Aorta (tissue), 5 donors: ENCODE measurements at places on chromosomes 2 and 18.

- no peak for DNase-seq
Measured at GRCh38 chr2:229530434-229530833, 183.9 kb downstream of the DNER start.

DNA sequence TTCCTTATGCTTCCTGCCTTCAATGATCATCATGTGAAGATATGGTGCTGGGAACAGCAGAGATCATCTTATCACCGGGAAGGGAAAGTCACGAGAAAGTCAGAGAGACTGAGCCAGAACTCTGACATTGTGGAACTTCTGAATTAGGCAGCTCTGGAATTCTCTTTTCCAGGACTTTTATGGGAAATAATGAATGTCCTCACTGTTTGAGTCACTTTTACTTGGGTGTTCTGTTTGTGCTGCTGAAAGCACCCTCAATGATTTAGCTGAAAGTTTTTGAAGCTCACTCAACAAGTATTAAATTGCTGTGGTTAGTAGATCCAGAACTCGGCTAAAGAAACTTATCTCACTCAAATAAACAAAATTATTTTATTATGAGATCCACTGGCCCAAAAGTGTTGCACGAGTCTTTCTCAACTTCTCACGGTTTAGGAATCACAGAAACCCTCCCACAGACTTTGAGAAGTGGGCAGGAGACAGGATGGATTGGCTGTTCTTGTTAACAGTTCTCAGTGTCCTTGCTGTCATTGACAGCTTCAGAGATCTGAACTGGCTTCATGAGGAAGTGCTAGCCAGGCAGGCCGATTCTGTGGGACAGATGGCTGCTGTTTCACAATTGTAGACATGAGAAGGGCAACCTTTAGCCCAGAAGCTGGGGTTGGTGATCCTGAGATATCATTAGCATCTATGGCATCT, 26.4 kb upstream of the ATRAID start:
- no peak for DNase-seq

DNA sequence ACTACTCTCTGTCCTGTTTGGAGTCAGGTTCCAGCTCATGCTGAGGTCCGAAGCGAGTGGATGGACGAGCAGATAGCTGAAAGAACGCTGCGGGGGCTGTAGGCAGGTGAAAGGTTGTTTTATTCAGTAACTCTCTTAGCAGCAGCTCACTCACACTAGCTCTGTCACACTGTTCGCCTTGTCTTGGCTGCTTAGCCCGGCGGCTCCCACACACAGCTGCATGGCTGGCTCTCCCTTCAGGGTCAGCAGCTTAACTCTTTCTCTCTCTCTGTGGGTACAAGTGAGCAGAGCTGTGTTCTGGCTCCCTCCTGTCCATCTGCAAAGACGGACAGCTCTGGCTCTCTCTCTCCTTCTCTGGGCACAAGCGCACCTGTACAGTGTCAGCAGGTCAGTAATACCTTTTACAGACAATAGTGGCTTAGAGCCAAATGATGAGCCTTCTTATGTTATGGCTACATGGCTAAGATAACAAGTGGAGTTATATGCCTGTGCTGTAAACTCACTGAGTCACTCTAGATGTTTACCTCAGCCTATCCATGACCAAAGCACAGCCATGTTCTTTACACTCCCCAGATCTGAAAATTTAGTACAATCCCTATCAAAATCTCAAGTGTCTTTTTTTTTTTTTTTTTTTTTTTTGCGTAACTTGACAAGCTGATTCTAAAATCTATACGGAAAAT, 149.3 kb downstream of the GALNT1 start:
- DNase-seq: no peak

GRCh38 chr2:113123726-113124125, 3.7 kb upstream of the IL1RN start:
- no peak for DNase-seq
